ENCODE measurements at places on chromosomes 1 and 21.

GRCh38 chr1:2168535-2168934, 26.0 kb downstream of the FAAP20 start:
- DNase-seq, result no peak

DNA sequence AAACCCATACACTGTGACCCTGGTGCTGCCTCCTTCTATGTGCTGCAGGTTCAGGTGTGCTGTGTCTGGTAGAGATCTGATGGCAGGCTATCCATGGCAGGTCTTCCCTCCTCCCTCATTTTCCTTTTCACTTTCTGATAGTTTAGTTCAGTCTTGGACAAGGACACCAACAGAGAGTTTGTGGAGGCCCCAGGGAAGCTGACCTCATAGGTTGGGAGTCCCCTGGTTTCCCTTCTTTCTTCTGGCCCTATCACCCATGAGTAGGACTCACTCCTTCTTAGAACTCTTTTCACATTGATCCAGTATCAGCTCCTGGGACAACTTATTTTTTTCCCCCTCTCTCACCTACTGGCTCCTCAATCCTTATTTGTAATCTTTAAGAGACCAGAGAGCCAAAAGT, 8.3 kb downstream of the GRHL3 start:
- DNase-seq, result no peak

GRCh38 chr1:178649582-178650350, 75.3 kb upstream of the RALGPS2 start:
- no peak for DNase-seq

GRCh38 chr1:38852780-38853179, 6.8 kb downstream of the RRAGC start:
- no peak for DNase-seq

- peak; percentile 28 for DNase-seq
Measured at GRCh38 chr21:27505516-27505915, 538.6 kb upstream of the ADAMTS5 start.

- no peak for DNase-seq
Measured at GRCh38 chr1:226762988-226763904, 24.2 kb upstream of the ITPKB start.

DNA sequence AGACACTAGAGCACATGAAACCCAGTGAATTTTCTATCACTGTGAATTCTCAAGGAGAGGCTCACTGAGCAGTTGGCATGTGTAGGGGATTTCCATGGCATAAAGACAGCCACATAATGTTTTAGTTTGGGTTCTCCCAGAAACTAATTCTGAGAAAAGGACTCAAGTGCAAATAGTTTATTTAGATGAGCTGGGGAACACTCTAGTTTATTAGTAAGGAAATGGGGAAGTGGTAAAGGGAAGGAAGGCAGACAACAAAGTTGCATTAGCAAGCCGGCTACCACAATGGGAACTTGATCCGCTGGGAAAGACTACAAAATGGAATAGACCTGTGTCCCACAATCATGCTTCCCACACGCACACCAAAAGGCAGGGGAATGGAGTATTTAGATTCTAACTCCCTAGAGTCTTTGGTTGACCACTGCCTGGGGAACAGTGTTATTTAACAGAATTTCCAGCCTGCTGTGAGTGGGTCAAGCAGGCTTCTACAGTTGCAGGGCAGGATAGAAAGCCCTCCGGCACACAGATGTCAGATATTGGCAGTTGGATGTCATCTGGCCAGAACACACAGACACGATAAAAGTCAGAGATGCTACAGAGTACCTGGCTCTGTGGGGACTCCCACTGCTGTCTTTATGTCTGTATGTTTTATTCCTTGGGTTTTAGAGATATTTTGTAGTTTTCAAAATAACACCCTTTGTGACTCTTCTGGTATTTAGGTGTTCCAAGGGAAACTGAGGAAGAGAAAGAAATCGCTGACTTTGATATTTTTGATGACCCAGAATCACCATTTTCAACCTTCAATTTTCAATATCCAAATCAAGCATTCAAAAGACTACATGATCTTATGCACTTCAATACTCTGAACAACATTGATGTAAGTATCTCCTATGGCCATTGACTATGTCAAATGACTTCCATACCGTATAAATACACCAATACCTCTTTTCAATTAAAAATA, 150.1 kb downstream of the PLA2G4A start:
- DNase-seq, result peak; percentile 17

GRCh38 chr1:76018045-76018444, 56.5 kb upstream of the ST6GALNAC3 start:
- DNase-seq, result no peak

- DNase-seq, result no peak
Measured at GRCh38 chr1:56557746-56558145, 21.6 kb downstream of the PLPP3 start.

All from kidney glomerular epithelial cell (primary cell).